Stimulated activated CD4-positive, alpha-beta T cell treated with anti-CD3 and anti-CD28 coated beads, Interleukin-15, amount 100 ng/mL, for 24 hours (primary cell): ENCODE measurements at places on chromosomes 2 and 18.

- DNase-seq: no peak
Observed at GRCh38 chr2:235050980-235051351, 99.1 kb downstream of the SH3BP4 start.

- DNase-seq: no peak
Observed at GRCh38 chr2:182115258-182115657, 129.6 kb downstream of the PPP1R1C start.

DNA sequence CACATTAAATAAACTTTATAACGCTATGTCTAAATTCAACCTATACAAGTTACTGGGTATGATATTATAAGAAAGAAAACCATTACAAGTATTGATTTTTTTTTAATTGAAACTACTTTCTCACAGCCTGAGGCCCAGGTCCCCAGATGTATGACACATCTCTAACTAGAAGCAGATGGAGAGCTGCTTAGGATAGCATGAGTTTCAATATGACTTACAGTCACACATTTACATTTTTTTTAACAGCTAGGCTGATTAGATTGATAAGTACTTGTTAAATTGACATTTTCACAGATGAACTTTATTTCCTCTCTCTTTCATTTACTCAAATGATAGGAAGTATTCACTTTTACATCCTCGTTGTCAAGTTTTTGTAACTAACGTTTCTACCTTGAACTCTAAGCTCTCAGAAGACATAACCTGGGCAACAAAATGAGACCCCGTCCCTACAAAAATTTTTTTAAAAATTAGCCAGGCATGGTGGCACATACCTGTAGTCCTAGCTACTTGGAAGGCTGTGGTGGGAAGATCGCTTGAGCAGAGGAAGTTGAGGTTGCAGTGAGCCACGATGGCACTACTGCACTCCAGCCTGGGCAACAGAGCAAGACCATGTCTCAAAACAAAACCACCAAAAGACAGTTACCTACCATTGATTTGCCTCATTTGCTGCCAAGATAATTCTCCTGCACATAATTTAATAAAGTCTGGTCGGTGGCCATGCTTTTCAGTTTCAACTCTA, 52.4 kb downstream of the STK39 start:
- DNase-seq: peak; percentile 61

DNA sequence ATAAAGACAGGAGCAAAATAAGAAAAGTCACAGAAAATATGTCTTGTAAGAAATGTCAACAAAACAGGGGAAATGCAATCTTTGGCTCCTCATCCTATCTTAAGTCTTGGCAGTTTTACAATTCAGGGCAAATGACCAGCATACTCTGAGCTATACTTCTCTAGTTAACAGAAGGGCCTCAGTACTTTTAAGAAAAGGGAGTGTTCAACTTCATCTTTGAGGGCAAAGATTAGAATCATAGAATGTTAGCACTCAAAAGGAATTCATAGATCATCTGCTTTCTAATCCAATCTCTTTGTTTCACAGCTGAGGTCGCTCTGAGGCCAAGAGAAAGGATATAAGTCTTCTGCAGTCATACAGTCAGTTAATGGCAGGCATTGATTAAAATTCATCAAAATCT, 174.0 kb upstream of the NT5C1B start:
- DNase-seq: no peak

GRCh38 chr2:127799926-127800325, 11.0 kb downstream of the WDR33 start:
- DNase-seq: no peak
